A549 treated with DMSO at 1 μM for 4 hours (cell line): ENCODE measurements at places on chromosomes 5 and 9. TPM values are rescaled to one million over a fixed set of nuclear protein-coding genes. Genes with fewer than 3 reads are reported as not detected.

The SLC1A1 gene
- total RNA-seq: 1.2 to 1.9 TPM (median 1.8 TPM) in 5 replicates

The STC2 gene
- total RNA-seq: 55.5 to 104 TPM (median 60.0 TPM) in 5 replicates

The C6 gene
- total RNA-seq: not detected in 5 replicates

The CDH9 gene
- total RNA-seq: not detected in 5 replicates

The PDGFRB gene
- total RNA-seq: 0.08 to 0.36 TPM (median 0.09 TPM) in 5 replicates

The OTP gene
- 0.06 to 0.08 TPM (median 0.08 TPM) in 5 replicates for total RNA-seq

The F2RL1 gene
- total RNA-seq: 254 to 389 TPM (median 310 TPM) in 5 replicates

The ENC1 gene
- total RNA-seq: 13.8 to 17.1 TPM (median 14.9 TPM) in 5 replicates

The ADRB2 gene
- 0.61 to 0.95 TPM (median 0.66 TPM) in 5 replicates for total RNA-seq

The STK32A gene
- total RNA-seq: 0.13 to 0.83 TPM (median 0.24 TPM) in 5 replicates

The INSL6 gene
- total RNA-seq: not detected in 5 replicates

The FEM1C gene
- 6.5 to 8.0 TPM (median 7.5 TPM) in 5 replicates for total RNA-seq
